Fibroblast of skin of abdomen (primary cell): ENCODE measurements at places on chromosomes 11 and 22.
A peak's percentile ranks its signal among the peaks of the same experiment; 100 is the strongest.

DNA sequence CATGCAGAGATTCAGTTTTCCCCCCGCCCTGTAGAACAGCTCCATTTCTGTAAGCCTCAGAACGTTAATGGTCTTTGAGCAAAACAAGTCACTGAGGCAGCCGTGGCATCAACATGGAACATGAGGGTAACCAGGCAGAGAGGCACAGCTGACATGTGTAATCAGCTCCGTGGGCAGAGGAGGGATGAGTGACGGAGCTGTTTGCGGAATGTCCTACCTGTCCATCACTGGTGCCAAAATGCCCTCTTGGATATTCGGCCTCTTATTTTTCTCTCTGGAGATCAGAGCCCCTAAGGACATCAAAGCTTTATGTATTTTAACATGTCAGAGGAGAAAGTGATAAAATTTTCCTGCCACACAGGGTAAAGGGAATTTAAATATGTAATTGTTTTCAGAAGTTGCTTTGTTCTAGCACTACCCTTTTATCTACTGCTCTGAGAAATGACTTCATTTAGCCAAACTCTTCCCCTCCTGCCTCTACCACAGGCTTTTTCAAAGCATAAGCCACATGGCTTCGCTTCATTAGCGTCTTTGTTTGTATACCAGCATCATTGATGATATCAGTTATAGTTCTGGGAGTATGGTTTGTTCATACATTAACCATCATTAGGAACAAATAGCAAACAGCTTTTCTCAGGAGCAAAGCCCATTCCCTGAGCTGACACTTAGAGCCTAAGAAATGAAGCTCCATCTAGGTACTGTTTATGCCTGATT is 32.9 kb downstream of the C11orf71 start:
- DNase-seq = peak; percentile 9

DNA sequence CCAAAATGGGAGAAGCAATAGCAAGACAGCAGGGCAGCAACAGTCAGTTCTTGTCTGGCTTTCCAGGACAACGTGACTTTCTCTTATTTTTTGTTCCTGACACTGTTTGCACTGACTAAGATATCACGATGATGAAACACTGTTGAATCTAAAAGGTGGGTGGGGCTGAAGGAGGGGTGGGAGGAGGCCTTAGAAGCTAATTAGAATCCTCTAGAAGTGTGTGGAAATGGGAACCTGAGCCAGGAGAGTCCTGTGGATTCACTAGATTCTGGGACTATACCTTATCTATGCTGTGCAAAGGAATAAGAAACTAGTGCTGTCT is 300.3 kb downstream of the ST3GAL4 start:
- no peak for DNase-seq

GRCh38 chr22:27461470-27461869 is 340.1 kb downstream of the MN1 start:
- peak; percentile 95 for DNase-seq

DNA sequence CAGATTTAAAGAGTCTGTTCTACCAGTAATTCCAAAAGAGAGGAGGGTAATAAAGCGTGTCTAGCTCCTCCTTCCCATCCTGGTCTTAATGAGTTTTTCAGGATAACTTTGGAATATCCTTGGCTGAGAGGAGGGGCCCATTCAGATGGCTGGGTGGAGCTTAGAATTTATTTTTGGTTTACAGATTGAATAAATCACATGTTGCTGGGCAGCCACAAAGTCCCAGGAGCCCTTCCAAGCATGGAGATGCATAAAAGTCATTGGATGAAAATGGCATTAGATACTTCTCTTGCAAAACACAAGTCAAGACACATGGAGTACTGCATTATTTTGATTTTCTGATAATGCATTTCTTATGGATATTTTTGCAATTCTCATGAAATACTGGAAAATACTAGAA is 139.0 kb downstream of the TRPC6 start:
- DNase-seq = no peak

- DNase-seq = no peak
Measured at GRCh38 chr11:97279341-97279740, 889.5 kb downstream of the JRKL start.

DNA sequence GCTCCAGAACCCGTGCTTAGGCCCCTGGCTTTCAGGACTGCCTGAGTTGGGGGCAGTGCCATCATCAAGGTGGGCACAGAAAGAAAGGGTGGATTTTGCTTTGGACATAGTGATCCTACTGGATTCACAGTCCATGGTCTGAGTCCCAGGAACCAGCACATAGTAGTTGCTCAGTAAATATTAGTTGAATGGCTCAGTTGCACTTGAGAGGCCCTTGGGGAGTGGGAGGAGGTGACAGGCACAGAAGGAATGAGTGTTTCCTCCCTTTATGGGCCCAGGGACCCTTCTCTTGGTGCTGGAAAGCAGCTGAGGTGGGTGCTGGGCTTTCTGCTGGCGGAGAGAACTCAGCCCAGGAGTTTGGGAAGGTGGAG is 16.6 kb downstream of the ARHGEF17 start:
- no peak for DNase-seq

DNA sequence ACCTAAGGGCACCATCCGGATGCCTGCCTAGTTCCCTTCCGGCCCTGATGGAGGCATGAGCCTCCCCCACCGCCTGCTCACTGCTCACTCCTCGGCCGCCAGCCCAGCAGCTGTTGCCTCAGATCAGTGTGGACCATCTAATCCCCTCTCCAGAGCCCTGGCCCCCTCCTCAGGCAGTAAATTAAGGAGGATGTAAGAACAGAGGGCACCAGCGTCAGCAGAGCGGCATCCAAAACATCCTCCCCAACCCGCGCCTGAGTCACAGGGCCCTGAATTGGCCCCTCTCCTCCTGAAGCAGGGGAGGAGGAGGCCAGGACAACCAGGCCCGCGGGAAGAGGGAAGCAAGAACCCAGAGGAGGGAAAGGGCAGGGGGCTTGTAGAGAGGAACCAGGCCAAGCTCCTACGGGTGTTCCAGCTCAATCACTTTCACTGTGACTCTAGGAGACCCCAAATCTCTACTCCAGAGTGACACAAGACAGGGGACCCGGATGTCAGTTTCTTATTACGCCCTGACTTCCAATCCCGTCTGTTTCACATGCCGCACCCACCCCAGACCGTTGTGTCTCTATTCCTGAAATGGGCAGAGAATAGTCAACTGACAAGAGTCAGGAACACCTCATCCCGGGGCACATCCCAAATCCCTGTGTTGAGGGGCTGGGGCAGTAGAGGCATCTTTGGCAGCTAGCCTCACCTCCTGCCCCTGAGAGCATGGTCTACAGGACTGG is 31.3 kb upstream of the MYOD1 start:
- DNase-seq = peak; percentile 60

DNA sequence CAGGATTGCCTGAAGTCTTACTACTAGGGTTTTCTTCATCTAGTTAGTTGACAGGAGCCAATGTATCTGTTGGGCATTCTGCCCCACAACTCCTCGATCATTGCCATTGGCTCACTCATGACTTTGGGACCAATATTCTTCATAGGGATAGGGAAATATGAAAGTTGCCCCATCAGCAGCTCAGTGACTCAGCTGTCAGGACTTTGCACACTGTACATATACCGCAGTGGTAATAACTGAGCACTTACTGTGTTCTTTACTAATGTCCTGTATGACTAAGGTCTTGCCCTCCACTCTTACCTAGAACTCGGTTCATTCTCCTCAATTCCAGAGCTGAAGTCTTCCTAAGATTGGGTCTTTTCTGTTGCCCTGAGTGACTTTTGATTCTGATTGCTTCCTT is 46.8 kb upstream of the PGR start:
- no peak for DNase-seq

DNA sequence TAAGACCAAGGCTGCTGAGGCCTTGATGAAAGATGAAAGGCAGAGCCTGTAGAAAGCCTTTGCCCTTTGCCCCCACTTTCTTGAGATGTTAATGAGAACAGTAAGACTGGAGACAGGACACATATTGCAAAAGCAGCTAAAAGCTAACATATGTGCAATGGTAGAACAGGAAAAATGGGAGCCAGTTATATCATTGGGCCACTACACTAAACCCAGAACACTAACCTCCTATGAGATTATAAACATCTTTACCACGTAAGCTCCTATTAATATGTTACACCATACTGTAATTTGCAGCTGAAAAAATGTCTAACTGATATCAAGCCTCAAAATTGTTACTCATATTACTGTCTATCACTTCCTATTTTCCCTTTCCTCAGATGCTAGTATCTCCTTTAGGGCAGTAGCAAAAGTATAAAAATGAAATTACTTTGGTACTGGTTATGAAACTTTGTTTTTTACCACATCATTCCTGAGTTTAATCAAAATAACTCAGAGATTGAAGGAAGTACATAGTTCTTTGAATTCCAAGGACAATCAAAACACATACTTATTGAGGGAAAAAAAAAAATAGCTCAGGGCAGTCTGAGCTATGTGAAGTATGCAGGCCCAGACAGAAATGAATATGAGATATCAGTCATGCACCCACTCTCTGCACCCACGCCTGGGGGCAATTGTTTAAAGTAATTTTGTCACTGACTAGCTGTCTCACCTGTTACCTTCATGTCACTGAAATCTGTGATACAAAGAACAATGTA is 9.1 kb downstream of the HPS5 start:
- peak; percentile 77 for DNase-seq

- DNase-seq = no peak
Measured at GRCh38 chr11:1780700-1781592, 17.2 kb upstream of the CTSD start.

DNA sequence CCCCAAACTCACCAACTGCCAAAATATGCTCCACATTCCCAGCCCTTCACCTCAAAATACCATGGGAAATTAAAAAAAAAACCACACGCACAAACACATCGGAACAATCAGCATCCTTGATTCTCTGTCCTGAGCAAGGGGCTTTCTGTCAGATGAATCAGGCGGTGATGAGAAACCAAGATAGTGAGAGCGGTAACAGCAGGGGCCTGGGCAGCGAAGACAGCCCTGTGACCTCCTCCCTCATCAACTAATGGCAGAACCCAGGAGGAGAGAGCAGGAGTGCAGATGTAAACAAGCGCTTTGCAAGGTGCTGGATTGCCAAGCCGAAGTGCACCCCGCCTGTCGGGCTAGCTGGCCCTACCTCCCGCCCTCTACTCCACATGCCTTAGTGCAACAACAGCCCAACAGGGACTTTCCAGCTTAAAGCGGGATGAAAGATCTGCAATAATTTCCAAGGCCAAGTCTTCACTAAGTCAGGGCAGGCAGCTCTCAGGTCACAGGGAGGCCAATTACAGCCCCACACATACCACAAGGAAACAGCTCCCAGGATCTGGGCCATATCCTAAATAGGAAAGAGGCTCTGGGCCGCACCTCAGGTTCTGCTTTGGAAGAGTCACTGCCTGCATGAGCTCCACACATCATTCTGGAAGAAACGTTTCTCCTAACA is 72.2 kb upstream of the BID start:
- DNase-seq = no peak

DNA sequence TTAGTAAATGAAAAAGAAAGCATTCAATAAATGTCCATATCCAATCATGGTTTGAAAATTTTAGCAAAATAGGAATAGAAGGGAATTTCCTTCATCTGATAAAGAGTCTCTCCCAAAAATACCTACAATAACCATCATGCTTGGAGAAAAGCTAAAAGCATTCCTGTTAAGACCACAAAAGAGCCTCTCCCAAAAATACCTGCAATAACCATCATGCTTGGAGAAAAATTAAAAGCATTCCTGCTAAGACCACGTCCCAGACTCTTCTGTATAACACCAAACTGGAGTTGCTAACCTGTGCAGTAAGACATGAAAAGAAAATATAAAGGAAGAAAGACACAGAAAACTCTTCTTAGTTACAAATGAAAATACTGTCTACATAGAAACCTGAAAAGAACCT is 69.4 kb downstream of the LINC01488 start:
- DNase-seq = no peak

DNA sequence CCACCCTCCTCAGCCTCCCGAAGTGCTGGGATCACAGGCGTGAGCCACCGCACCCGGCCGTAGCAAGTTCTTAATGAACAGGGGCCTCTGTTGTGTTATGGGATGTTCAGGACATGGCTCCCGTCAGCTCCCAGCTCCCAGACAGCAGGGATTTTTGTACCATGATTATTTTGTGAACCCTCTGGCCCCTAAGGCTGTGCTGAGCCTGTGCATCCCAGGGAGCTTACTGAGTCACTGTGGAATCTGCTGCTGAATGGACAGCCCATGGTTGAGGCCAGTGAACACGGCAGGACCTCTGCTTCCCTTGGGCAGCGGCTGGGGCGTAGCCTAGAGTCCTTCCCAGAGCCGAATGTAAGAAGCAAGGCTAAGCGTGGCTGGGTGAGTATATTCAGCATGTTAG is 245.2 kb downstream of the NTM start:
- DNase-seq = peak; percentile 23

GRCh38 chr11:60389279-60389910 is 6.9 kb upstream of the MS4A14 start:
- no peak for DNase-seq

- DNase-seq = peak; percentile 86
Measured at GRCh38 chr11:65419772-65420481, 2.7 kb upstream of the NEAT1 start.

- DNase-seq = no peak
Measured at GRCh38 chr11:17564687-17565042, 17.6 kb downstream of the OTOG start.

GRCh38 chr11:34948696-34949095 is 32.3 kb downstream of the PDHX start:
- DNase-seq = peak; percentile 57

DNA sequence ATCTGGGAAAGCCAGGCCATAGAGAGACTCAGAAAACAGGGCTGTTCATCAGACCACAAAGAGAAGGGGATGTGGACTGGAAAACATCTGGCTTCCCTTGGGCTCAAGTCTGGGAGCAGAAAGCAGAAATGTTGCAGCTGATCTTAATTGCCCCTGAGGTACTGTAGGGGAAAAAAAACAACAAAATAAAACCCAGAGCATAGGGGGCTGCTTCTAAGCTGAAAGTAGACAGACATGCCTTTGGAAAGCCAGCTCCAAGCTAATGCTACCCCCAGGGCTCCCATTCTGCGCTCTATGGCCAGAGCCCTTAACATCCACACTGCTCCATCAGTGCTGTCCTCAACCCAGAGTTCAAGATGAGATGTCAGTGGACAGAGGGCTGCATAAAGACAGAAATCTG is 2.0 kb upstream of the PACSIN3 start:
- no peak for DNase-seq

GRCh38 chr11:33160587-33160986 is 693 bp downstream of the CSTF3 start:
- DNase-seq = no peak

GRCh38 chr11:35073691-35074419 is 65.1 kb upstream of the CD44 start:
- DNase-seq = no peak

DNA sequence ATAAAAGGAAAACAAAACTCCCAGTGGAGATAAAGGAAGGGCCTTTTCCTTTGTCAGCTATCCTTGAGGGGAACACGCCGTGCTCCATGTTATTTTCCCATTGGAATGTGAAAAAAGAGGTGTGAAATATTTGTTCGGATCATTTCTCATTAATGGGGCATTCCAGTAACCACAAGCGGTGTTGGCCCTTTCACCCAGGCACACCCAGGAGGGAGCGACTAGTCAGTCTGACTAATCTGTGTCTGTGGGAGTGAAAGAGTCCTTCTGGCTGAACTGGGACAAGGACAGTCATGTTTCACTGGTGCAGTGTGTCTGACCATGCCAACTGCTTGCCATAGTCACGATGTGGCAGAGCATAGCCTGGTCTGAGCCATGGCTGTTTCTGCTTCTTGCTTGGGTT is 13.0 kb upstream of the MYEOV start:
- DNase-seq = peak; percentile 93

GRCh38 chr11:83909579-83910534 is 623.7 kb upstream of the CCDC90B start:
- DNase-seq = no peak
